HCT116 (cell line): ENCODE measurements at places on chromosomes 16 and 17. TPM values are rescaled to one million over a fixed set of nuclear protein-coding genes. Genes with fewer than 3 reads are reported as not detected.

KRT16 gene
- 0.61 TPM for total RNA-seq

GFER gene
- 47.3 TPM for total RNA-seq

GP2 gene
- total RNA-seq: 8.7 TPM

DNA sequence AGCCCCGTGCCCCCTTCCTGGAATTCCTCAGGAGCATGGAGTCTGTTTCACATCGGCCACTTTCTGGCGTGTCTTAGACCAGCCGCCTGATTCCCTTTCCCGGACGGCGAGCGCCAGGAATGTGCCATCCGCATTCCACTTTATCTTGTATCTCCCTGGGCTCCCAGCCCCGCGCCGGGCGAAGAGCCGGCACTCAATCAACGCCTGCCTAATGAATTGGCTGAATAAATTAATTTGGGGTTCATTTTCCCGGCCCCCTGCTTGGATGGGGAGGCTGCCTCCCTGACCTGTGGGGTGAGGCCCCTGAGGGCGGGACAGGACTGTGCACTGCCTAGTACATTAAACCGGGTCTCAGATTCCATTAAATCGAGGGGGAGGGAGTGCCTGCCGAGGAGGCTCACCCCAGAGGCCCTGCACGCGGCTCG, 282.3 kb upstream of the TNRC6C start:
- H3K36me3 ChIP-seq: no peaks in the 10 kb centered on the region
- no peak overlapping the region for H3K27ac ChIP-seq
- no peak overlapping the region for H3K4me3 ChIP-seq
- peaks cover 57% of the 10 kb centered on the region; the same call in 1 of the 2 replicates for H3K27me3 ChIP-seq

DNA sequence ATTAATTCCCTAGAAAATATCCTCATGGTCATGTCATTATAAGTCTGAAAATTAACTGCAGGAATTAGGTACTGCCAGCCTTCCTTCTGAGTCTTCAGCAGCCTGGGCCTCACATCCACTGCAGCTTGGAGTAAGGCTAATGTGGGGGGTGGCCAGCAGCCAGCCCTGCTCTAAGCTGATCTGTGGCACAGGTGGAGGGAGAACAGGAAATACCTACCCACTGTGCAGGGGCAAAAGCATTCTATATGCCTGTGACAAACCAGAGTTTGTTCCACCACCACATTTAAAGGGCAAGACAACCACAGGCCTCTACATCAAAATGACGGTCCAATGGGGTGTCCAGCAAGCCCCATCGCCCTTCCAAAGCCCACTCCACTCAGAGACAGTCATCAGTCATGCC, 9.4 kb downstream of the NPRL3 start:
- no peak for DNase-seq
- H3K27ac ChIP-seq: no peak overlapping the region
- H3K4me1 ChIP-seq: no peaks in the 10 kb centered on the region
- no peak overlapping the region for H3K4me3 ChIP-seq

DNA sequence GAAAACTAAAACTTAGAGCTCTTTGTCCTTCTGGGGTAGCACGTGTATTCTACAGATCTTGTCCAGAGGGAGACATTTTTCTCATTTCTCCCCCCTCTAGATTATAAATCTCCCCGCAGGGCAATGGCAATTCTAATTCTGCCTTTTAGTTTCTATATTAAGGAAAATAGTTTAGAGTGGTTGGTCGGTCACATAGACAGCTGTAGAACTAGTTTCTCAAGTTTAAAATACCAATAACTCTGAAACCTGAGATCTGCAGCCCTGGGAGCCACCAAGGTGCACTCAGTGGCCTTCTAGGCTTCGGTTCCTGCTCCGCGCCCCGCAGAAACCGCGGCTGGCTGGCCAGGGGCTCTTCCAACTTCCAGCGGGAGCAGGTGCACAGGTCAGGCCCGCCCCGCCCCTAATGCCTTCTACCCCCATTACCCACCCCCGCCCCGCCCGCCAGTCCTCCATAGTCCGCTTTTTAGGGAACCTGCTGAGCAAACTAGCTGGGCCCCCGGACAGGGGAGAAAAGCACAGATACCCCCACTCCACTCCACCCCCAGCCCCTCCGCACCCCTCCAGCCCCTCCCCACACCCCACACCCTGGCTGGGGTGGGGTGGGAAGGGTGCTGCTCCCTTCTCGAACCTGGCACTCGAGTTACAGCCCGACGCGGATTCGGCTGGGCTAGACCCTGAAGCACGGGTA, 431 bp downstream of the SLFN11 start:
- peaks cover 36% of the 10 kb centered on the region for H3K27me3 ChIP-seq
- no peak overlapping the region for H3K27ac ChIP-seq
- no peaks in the 10 kb centered on the region for H3K36me3 ChIP-seq
- DNase-seq: no peak
- H3K4me1 ChIP-seq: no peaks in the 10 kb centered on the region

DNA sequence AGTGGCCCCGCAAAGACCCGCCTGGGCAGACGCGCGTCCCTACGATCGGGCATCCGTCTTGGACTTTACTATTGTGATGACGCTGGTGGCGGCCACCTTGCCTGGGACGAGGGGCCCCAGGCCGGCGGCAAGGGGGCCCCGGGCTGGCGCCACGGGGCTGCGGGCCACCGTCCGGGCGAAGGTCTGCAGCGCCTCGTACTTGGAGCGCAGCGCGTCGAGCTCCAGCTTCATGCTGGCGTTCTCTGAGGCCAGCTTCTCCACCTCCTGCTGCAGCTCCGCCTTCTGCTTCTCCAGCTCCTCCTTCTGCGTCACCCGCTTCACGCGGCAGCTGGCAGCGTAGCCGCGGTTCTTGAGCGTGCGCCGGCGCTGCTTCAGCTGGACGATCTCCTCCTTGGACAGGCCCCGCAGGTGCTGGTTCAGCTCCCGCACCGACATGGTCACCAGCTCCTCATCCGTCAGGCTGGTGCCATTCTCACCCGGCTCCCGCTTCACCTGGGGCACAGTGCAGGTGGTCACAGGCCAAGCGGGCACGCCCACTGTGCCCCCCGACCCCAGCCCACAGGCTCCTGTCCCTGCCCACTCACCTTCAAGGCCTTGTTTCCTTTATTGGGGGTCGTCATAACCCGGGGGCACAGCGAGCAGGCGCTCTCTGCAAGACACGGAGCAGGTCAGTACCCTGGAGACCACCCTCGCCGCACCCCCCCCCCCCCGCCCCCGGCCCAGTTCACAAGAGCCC, 4.8 kb upstream of the SIRT7 start:
- H3K27ac ChIP-seq: peak overlapping the region; percentile 80
- no peaks in the 10 kb centered on the region for H3K27me3 ChIP-seq
